Left lobe of liver (tissue), 2 donors: ENCODE measurements at places on chromosomes 13 and 19. TPM values are rescaled to one million over a fixed set of nuclear protein-coding genes. Genes with fewer than 3 reads are reported as not detected.

DNA sequence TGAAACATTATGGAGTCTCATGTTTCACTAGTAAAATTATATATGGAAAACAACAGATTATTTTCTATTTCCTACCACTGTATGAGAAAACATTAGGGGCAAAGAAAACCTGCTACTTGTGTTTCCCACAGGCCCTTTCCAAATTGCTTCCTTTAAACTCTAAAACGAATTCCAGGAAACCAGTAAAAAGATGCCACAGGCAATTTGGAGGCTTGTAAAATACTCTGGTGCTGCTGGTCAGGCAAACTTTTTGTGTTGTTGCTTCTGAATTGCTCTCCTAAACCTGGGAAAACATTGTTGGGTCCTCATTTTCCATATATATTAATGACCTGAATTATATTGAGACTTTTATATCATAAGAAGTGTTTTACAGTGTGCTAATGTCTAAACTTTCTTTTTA lies 141.5 kb downstream of the TDRD3 start:
- DNase-seq = no peak

DNA sequence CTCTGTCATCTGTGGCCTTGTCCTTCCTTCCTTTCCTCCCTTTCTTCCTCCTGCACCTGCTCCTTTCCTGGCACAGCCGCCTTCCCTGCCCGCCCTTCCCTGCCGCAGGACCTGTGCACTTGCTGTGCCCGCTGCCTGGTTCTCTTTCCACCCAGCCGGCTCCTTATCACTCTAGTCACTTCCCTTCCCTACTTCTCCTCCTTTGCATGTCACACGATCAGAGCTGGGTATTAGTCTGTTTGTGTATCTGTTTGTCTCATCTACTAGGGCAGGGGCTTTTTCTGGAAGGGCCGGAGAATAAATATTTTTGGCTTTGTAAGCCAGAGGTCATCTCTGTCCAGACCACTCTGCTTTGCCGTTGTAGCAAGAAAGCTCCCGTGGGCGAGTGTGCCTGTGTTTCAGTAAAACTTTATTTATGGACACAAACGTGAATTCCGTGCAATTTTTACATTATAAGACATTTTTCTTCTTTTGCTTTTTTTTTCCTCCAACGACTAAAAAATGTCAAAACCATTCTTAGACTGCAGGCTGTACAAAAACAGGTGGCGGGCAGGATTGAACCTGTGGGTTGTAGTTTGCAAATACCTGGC lies 6.1 kb downstream of the KDM4B start:
- DNase-seq = no peak

DNA sequence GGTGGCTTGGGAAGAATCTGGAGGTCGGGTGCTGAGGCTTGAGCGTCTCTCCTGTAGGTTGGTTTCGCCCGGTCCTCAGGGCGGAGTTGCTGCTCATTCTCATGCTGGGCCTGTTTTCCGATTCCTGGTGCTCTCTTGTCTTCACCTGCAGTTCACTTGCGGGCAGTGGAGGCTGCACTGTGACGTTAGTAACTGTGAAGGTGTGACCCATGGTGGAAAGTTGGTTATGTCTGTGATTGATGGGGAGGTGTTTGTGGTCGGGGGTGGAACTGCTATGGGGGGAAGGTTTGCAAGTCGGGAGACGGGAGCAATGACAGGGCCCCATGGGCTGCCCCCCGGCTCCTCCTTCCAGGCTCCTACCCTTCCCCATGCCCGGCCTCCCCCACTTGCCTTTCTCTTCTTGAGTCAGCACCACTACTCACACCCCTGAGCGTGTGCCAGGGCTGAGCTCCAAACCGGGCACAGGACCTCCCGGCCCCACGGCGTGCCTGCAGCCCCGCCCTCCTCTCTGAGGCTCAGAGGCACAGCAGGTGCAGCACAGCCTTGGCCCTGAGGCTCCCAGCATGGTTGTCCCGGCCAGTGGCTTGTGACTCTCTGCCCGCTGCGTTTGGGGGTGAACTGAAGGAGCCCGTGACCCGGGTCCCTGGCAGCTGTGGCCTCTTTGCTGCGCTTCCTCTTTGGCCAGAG lies 79.1 kb downstream of the ATP11A start:
- no peak for DNase-seq

DNA sequence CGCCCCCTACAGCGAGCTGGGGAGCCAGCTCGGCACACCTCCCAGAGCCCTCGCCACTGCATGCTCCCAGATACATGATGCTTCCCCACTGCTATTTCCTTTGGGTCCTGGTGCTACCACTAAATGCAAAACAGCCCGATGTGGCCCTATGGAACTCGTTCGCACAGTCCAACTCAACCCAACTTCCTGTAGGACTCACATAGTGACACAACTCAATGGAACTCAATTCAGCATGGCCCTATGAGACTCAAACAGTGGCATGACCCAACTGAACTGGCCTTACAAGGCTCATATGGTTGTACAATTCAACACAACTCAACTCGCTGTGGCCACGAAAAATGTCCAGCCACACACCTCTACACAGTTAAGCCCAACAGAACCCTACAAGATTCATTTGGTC lies 3.5 kb downstream of the KCNA7 start:
- no peak for DNase-seq

N4BP2L1 gene
- total RNA-seq = 45.9 TPM

DNA sequence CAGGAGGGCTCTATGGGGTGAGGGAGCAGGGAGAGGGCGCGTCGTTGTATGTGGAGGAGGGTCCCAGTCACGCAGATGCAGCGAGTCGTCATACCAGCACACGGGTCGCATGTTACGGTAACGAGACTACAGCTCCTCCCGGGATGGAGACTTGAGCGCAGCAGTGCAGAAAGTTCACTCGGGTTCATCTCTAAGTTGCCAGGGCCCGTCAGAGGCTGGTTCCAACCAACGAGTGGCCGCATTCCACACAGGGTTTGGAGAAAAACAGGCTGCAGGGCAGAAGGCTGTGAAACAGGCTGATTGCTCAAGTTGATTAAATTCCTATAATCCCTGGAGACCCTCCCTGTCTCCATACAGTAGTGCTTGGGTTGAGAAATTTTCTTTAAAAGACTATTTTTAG lies 21.9 kb upstream of the TTYH1 start:
- DNase-seq = no peak

C19orf33 gene
- 0.40 TPM for total RNA-seq

- no peak for DNase-seq
Observed at GRCh38 chr19:44712864-44713515, 14.0 kb downstream of the CEACAM16 start.

PRODH2 gene
- total RNA-seq = 196 TPM

- peak; percentile 96 for DNase-seq
Observed at GRCh38 chr19:18117692-18118378, 20.3 kb downstream of the MAST3 start.

- DNase-seq = peak; percentile 41
Observed at GRCh38 chr19:6060600-6061375, 49.5 kb downstream of the RFX2 start.

DNA sequence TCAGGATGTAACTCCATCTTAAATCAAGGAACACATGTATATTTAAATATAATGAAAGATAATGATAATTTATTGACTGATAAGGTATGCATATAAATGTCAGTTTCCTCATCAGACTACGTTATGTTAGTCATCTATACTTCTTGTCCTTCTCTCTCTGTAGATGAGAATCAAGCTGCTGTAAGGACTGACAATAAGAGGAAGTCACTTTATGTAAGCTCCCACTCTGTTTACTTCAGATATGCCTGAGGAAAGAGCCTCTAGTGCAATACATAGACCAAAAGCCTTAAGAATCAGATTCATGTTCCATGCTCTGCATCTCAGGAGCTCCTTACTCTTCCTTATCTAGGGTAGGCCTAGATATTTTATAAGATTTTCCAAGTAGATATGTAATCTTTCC lies 9.6 kb upstream of the SLITRK6 start:
- DNase-seq = no peak

ANGPTL4 gene
- 64.2 TPM for total RNA-seq

CBY2 gene
- not detected for total RNA-seq

DNA sequence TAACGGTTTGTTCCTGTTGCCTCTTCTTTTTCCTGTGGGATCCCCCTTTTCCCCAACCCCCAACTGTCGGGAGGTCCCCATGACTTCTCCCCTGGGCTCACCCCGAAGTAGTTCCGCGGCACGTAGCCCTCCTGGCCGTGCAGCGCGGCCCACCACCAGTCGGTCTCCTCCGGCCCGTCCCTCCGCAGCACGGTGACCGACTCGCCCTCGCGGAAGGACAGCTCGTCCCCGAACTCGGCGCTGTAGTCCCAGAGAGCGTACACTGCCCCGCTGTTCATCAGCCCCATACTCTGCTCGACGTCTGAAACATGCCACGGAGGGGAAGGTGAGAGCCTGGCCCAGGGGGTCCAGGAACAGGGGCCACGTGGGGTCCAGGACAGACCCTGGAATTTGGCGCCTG lies 12.1 kb upstream of the ERCC2 start:
- DNase-seq = no peak

MBD3L3 gene
- not detected for total RNA-seq

CPB2 gene
- total RNA-seq = 607 TPM

DNA sequence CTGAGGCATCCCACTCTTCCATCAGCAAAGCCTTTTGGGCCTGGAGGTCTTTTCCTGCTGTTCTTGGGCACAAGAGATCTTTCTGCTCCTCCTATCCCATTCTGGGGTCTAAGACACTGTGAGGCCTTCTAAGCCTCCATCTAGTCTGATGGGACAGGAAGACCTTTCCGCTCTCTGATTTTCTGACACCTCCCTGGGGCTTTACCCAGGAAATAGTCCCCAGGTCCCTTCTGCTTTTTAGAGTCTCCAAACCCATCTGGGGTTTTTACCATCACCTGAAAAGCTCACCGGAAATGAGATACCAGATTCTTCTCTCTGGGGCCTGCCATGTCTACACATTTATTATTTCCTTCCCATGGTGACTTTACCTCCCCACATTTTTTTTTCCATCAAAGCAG lies 21.1 kb downstream of the CLEC17A start:
- DNase-seq = no peak

- no peak for DNase-seq
Observed at GRCh38 chr13:44273991-44274770, 99.4 kb upstream of the SERP2 start.

DNA sequence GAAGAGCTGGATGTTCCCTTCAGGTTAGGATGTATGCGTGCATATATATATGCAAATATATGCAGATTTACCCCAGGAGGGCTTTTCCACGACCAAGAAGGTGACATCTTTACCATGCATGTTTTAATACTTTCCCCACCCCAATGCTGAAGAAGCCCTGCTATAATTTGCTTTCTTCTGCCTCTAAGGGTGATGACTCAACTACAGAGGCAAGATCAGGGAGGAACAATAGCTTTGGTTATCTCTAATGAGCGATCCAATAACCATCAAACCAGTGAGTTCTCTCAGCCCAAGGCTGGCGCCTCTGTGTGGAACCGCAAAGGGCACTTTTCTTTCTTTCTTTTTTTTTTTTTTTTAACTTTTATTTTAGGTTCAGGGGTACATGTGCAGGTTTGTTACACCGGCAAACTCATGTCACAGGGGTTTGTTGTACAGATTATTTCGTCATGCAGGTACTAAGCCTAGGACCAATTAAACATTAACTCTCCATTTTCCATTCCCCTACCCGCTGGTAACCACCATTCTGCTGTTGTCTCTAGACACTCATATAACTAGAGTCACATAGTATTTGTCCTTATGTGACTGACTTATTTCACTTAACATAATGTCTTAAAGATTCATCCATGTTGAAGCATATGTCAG lies 25.7 kb upstream of the UBE2L5 start:
- DNase-seq = no peak

DNA sequence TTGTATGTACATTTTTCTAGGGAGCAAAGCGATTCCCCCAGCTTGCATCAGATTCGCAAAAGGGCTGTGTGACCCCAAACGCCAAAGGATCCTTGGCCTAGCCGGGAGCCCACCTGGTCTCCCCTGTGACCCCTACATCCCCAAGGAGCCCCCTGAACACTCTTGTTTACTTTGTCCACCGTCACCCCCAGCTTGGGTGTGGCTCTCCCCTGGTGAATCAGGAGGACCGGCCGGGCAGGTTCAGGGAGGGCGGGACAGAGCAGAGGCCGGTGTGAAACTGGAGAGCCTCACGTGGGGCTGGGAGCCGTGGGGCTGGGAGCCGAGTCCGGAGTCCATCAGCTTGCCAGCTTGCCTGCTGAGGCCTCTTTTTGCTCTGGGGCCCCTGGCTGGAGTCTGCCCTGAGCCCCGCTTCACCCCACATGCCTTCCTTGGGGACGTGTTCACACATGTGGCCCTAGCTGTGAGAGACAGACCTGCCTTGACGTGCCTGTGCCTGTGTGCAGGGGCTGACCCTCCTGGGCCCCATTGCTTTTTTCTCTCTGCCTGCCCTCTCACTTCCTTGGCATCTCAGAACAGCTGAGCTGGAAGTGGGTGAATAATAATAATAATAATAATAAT lies 2.0 kb downstream of the ITPKC start:
- peak; percentile 92 for DNase-seq

DNA sequence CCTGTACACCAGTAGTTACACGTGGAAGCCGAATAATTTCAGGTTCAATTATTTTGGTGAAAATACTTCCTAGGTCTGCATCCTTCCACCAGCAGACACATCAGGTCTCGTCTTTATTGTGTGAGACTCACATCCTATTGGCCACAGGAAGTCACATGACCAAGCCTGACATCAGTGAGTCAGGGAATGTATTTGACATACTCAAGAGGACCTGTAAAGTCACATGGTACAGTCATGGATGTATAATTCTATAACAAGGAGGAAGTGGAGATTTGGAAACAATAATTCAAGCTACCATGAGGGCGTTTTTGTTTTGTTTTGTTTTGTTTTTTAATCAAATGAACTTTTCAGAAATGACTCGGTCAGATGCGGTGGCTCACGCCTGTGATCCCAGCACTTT lies 9.3 kb upstream of the HIF3A start:
- DNase-seq = no peak

ZNF90 gene
- total RNA-seq = 0.43 TPM

CACNG6 gene
- not detected for total RNA-seq

ZNF8 gene
- 1.8 TPM for total RNA-seq

- DNase-seq = no peak
Observed at GRCh38 chr19:1255186-1256161, 7.1 kb downstream of the MIDN start.

KRTDAP gene
- total RNA-seq = not detected

GRCh38 chr19:35671818-35672217 lies 5.5 kb downstream of the UPK1A start:
- no peak for DNase-seq

ZNF98 gene
- not detected for total RNA-seq

DNA sequence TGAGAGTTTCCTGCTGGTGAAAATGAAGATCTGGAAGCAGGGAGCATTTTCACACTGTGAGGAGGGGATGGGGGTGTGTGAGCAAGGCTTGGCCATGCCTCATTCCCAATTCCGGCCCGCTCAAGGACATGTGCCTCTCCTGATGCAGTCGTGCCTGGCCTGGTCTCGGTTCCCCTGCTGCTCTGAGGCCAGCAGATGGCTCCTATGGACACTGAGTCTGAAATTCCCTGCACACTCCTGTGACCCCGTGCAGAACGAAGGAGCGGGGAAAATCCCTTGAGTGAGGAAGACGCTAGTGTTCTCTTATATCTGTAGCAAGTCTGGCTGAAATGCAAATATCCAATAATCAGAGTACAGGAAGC lies 363 bp upstream of the ZNF763 start:
- no peak for DNase-seq

DNA sequence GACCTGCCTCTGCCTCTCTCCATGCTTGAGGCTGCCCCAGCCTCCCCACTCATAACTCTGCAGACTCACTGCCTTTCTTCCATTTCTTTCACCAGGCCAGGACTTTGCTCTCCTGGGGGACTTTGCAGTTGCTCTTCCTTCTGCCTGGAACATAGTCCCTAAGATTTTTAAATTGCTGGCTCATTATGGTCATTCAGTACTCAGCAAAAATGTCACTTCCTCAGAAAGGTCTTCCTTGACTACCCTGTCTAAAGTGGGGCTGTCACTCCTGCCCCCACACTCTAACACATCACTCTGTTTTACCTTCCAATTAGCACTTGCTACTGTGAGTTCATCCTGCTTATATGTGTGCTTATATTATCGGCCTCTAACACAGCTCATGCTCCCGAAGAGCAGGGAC lies 618.2 kb downstream of the UQCRFS1 start:
- DNase-seq = no peak
